ENCODE measurements at places on chromosomes 7 and 10. TPM values are rescaled to one million over a fixed set of nuclear protein-coding genes. Genes with fewer than 3 reads are reported as not detected.

DNA sequence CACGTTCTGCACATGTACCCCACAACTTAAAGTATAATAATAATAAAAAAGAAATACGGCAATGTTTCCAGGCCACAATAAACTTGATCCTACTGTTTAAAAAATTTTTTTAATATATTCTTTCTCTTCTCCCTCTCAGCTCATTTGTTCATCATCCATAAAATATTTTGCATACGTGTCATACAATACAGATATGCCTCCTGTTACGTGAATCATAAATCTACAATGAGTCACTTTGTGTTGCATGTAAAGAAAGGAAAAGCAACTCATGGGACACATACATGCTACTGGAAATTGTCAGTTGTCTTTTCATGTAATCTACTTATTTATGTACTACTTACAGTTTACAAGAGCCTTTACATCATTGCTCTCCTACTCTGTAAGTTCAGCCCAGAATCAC lies 1.1 kb upstream of the TECTB start:
- DNase-seq = peak; percentile 87

DNA sequence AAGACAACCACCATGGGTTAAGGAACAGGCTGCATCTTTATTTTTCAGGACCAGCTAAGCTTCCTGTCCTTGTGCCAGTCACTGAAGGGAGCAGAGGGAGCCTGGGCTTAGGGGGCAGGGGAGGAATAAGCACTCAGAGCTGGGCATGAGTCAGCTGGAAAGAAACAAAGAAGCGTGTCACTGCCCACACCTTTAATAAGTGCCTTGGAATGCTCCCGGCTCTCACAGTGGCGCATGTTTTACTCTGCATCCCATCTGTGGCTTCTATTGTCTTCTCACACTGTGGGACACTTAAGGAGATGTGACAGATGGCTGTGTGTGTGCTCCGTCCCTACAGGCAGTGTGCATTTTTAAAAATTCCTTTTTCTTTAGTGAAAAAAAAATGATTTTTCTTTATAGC lies 71.7 kb downstream of the MTURN start:
- DNase-seq = peak; percentile 90

- no peak for DNase-seq
These were observed 428 bp downstream of the ADARB2 start for GRCh38 chr10:1736972-1737221.

- no peak for DNase-seq
These were observed 537.4 kb downstream of the CNTNAP2 start for GRCh38 chr7:146654048-146654447.

GRCh38 chr7:7953806-7954205 lies 14.8 kb upstream of the GLCCI1 start:
- DNase-seq = no peak

DNA sequence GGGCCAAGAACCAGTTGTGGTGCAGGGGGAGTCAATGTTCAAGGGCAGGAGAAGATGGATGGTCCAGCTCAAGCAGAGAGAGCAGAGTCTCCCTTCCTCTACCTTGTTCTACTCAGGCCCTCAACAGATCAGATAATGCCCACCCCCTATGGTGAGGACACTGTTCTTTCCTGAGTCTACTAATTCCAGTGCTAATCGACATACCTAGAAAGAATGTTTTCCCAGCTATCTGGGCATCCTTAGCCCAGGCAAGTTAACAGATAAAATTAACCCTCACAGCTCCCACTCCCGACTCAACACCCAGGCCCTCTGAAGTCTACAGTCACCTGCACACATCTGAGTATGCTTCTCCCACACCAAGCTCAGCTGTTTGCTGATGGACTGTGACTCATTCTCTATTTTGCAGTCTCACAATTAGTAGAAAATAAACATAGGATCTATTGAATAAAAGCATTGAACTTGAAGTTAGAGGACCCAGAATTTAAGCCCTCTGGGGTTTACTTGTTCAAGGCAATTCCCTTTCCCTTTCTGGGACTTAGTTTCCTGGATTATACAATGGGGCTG lies 17.1 kb downstream of the COL13A1 start:
- DNase-seq = peak; percentile 23

DNA sequence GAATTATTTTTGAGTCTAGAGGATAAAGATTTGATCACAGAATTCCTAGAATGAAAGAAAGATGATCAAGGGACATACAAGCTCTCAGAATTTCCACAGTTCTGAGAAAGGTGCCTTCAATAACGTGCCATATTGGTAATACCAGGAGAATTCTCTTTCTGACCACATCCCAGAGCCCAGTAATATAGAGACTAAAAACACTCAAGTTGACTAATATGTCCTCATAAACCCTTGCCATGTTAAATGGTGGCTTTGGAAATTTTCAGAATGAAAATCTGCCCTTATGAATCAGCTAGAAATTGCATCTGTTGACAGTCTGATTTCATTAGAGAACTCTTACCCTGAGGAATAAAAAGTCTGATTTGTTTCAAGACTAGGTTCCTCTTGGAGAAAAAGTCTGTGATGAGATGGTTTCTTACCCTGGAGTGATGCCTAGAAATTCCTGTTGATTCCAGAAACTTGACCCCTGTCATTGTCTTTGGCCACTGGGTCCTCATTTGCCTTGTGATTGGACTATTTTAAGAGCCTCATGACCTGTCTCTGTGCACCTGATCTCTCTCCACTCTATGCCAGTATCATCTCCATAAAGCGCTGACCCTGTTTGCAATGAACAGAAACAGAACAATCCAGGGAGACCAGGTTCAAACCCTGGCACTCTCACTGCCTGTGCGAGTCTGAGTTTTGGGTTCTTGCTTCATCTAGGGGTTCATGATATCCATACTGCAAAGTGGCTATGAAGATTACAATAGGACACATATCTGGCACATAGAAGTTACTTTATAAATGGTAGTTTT lies 3.3 kb downstream of the IL2RA start:
- no peak for DNase-seq

DNA sequence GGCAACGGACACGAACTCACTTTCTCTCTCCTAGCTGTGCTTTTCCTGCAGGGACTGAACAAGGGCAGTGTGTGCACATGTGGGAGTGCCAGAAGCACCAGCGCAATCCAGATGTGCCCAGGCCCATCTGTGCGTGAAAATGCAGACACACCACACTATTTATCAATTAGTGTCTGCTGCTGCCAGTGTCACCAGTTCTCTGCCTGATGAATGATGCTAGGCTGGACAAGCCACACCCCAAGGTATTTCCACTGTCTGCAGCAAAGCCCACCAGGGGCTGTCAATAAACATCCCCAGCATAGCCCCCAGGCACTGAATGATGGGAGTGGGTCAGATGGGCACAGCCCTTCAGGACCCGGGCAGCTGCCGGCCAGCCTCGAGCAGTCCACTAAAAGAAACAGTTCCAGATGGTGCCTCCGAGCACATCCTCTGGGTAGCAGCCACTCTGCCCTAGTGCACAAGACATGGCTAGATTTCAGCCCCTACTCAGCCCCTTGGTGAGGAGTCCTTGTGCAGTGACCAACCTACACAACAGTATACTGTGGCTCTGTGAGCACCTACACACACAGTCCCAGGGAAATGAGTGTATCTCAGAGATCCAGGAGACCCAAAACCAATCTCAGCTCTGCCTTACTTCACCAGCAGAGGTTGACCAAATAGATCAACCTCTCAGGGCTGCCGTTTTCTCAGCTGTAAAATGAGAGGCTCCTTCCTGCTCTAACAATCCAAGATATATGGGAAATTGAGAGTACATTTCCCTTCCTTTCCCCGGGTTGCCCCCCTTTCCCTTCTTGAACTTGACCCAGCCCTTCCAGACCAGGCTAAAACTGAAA lies 314.7 kb downstream of the PLXNA4 start:
- DNase-seq = no peak

- DNase-seq = peak; percentile 43
These were observed 4.2 kb downstream of the FEZF1 start for GRCh38 chr7:122300211-122300932.

DNA sequence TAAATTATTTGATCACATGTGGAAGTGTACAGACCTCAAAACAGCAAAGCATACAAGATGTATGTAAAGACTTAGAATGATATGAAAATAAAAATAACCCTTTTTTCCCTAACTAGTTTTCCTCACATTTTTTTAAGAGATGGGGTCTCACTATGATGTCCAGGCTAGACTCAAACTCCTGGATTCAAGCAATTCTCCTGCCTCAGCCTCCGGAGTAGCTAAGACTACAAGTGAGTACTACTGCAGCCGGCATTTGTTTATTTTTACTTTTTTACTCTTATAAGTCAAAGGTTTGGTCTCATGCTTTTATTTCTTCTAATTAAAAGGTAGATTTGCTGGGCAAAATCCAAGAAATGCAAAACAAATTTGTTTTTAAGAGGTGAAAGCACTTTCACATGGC lies 124.4 kb upstream of the ASAH2 start:
- DNase-seq = no peak

GRCh38 chr10:24215196-24215595 lies 6.3 kb downstream of the KIAA1217 start:
- DNase-seq = peak; percentile 36

Gene IDI2
- total RNA-seq = not detected

DNA sequence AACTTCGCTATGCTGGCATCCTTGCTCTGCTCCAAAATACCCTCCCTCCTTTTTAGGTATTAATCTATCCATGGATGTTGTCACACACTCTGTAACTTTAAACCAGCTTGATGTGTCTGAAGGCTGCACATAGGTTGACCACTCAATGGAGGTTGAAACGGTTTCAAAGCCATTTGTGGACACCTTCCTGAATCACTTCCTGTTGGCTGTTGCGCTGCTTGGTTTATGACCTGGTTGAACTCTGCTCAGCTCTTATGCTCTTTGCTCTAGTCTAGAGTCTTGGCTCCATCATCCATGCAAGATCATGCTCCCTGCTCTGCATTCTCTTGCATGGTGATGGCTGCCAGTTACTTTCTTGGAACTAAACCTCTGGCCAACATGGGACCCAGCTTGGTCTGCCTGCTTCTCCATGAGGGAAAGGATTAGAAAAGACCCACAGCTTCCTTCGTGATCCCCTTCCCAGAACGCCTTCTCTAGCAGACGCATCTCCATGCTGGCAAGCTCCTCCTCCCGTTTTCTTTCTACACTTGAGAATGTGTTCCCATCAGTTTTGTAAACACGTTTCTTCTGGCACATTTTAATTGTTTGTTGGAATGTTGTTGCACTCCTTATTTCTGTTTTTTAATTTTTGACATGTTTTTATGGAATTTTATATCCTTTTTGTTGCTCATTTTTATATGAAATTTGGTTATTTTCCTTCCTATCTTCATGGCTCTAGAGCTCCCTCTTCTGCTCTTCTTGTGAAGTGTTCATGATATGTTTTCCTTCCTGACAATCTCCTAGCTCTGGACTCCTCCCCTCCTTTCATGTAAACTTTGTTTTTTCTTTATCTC lies 149.8 kb downstream of the XPNPEP1 start:
- peak; percentile 37 for DNase-seq

DNA sequence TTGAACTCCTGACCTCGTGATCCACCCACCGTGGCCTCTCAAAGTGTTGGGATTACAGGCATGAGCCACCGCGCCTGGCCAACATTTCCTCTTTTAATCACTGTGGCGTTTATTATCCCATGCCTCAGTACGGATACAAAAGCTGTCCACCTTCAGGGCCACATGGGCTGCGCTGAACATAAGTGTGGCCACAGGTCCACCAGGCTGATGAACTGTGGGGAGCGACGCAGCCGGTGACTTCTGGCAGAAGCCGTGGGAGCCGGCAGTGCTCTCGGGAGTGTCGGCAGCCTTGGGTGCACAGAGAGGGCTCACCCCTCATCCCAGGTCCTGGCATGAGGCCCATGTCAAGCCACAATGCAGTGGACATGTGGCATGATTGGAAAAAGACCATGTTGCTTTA lies 223.6 kb downstream of the TNS3 start:
- no peak for DNase-seq

- DNase-seq = peak; percentile 96
These were observed 268.1 kb upstream of the FZD8 start for GRCh38 chr10:35910234-35910633.

Gene CRPPA
- 0.26 TPM for total RNA-seq

DNA sequence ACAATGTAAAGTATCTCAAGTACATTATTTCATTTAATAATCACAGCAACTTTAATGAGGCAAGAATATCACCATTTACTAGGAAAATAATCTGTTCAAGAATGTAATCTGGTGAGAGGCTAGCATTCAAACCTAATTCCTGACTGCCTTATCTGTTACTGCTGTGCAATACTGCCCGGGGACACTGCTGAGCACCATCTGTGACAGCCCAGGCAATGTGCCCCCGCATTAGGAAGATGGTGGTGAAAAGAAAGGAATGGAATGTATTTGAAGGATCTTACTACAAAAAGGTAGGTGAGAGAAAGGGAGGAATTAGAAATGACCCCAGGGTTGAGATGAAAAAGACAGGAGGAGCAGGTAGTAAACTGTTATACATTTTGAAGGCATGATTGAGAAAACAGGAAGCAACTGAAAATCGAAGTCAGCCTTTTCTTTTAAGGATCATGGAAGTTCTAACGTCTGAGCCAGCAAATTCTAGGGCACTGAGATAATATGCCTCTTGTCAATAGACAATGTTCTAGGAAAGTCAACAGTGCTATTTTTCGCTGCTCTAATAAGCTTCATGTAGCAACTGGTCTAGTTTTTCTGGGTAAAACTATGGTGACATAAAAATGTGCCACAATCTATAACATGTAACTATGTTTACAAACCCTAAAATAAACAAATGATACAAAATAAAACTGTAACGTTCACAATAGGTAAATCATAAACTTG lies 90.4 kb downstream of the ETV1 start:
- DNase-seq = peak; percentile 23

DNA sequence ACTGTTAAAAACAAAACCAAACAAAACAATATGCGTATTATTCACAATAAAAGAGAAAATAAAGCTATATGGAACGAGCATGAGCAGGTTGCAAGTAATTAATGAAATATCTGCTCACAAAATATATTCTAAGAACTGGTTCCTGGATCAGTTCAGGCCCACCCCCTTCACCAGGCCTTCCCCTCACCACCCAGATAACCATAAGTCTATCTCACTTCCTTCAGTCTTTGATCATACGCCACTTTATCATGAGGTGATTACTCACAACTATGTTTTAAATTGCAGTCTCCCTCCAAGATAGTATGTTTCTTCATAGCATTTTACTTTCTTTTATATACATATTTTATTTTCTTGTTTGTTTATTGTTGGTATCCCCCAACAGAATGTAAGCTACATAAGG lies 263.1 kb upstream of the HGF start:
- no peak for DNase-seq

Gene SFTPA2
- total RNA-seq = not detected

- DNase-seq = peak; percentile 81
These were observed 167.1 kb upstream of the ADO start for GRCh38 chr10:62637249-62638061.

DNA sequence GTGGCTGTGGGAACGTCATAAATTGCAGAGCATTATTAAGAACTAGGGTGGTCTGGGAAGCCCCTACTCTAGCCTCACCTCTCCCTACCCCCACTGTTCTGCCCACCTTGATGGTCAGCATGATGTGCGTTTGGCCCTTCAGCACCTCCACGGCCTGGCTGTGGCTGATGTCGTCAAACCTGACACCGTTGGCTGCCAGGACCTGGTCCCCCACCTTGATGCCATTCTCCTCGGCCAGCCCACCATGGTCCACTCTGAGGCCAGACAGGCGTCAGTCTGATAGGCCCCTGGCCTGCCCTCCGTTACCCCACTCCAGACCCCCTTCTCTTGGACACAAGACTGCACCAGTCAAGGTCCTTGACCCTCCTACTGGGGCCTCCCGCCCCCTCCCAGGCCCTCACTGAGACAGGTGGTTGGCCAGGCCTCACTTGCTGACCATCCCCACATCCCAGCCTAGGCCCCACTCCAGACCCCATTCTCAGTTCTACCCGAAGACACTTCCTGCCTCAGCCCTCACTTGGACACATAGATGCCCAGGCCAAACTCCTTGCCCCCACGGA lies 9.2 kb downstream of the PDZD7 start:
- DNase-seq = no peak

Gene KLF6
- total RNA-seq = 49.7 TPM

Gene TES
- total RNA-seq = 276 TPM

GRCh38 chr7:127245002-127245401 lies 7.7 kb downstream of the GRM8 start:
- no peak for DNase-seq

Data from bronchial epithelial cell (primary cell).